Purkinje cell (primary cell): ENCODE measurements at places on chromosomes 3 and 15. TPM values are rescaled to one million over a fixed set of nuclear protein-coding genes. Genes with fewer than 3 reads are reported as not detected.

VPS13C gene
- 26.6 and 35.4 TPM in 2 replicates for polyA plus RNA-seq

SNURF gene
- polyA plus RNA-seq = 13.8 and 19.7 TPM in 2 replicates

LCTL gene
- 0.39 TPM in 1 of 2 replicates, not detected in the other for polyA plus RNA-seq

RCCD1 gene
- 0.66 and 1.2 TPM in 2 replicates for polyA plus RNA-seq

THAP10 gene
- 10.6 and 16.7 TPM in 2 replicates for polyA plus RNA-seq

SAMD7 gene
- not detected in 2 replicates for polyA plus RNA-seq

ZNF385D gene
- polyA plus RNA-seq = 179 and 191 TPM in 2 replicates

TIPARP gene
- 5.2 and 13.1 TPM in 2 replicates for polyA plus RNA-seq

HHATL gene
- polyA plus RNA-seq = 86.3 and 121 TPM in 2 replicates

SOX14 gene
- not detected in 2 replicates for polyA plus RNA-seq

INSYN1 gene
- polyA plus RNA-seq = 1.6 and 3.0 TPM in 2 replicates

DTX3L gene
- 0.36 and 0.64 TPM in 2 replicates for polyA plus RNA-seq

IGSF11 gene
- 0.27 and 3.6 TPM in 2 replicates for polyA plus RNA-seq

ALG3 gene
- 19.4 and 34.3 TPM in 2 replicates for polyA plus RNA-seq

HYAL3 gene
- polyA plus RNA-seq = 3.8 TPM in 1 of 2 replicates, not detected in the other
